ENCODE measurements at places on chromosomes 6 and 20.

- DNase-seq = peak; percentile 14
These were observed 790 bp downstream of the TOX2 start for GRCh38 chr20:43915211-43916072.

DNA sequence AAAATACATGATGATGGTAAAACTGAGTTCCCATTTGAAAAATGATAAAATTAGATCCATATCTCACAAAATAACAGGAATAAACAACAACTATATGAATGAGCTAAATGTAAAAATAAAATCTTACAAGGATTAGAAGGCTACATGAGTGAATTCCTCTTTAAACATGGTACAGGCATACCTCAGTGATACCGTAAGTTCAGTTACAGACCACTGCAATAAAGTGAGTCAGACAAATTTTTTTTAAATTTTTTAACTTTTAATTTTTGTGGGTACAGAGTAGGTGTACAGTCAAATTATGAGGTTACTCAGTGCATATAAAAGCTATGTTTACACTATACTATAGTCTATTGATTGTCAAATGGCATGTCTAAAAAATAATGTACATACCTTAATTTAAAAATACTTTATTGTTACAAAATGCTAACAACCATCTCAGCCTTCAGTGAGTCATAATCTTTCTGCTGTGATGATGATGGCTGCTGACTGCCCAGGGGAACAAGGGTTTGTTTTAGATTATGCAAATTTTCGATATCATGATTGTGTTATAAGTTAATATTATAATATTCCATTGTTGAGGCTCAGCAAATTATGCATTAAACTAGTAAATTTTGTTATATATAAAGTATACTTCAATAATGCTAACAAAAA, 222.8 kb upstream of the RUNX2 start:
- DNase-seq = no peak

DNA sequence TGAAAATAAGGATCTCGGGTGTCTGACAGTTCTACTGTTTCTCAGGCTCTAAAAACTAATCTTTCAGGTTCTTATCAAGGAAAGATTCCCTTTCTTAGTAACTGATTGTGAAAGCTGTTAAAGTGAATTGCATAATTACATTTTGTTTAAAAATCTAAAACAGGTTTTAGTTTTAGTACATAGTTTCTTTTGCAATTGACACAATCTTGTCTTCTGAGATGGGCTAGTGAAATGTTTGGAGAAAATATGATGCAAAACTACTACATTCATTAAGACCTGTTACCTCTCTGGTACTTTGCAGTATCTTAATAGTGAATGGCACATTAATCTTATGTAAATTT, 298.4 kb downstream of the UTRN start:
- DNase-seq = peak; percentile 9

- peak; percentile 33 for DNase-seq
These were observed 73.1 kb downstream of the OR2B2 start for GRCh38 chr6:27838945-27839625.

DNA sequence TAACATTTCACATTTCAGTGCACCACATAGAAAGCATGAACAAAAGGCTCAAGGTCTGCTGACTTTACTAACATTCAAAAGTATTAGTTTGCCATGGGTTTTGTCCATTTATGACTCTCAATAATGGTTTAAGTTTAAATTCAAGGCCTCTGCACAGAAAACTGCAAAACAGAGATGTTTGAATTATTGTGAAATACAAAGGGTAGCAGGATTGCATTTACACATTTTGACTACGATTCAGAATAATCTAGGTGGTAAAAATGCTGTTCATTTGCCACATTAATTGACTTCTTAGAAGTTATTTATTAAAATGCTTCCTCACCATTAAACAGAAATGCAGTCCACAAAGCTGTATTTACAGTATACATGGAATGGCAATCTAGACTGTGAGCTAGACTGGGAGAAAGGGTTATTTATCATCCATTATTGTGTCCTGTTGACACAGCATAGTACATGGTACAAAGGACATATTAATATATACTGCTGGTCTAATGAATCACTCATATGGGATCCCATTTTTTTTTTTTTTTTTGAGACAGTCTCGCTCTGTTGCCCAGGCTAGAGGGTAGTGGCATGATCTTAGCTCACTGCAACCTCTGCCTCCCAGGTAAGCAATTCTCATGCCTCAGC, 18.0 kb downstream of the USP49 start:
- DNase-seq = no peak

- peak; percentile 62 for DNase-seq
These were observed 637 bp downstream of the MYLK4 start for GRCh38 chr6:2749969-2750600.

- DNase-seq = no peak
These were observed 11.6 kb upstream of the ELOVL5 start for GRCh38 chr6:53360093-53360912.

- peak; percentile 94 for DNase-seq
These were observed 152.9 kb downstream of the INSM1 start for GRCh38 chr20:20520776-20521175.

GRCh38 chr6:43575105-43575771, 600 bp downstream of the XPO5 start:
- DNase-seq = peak; percentile 30

DNA sequence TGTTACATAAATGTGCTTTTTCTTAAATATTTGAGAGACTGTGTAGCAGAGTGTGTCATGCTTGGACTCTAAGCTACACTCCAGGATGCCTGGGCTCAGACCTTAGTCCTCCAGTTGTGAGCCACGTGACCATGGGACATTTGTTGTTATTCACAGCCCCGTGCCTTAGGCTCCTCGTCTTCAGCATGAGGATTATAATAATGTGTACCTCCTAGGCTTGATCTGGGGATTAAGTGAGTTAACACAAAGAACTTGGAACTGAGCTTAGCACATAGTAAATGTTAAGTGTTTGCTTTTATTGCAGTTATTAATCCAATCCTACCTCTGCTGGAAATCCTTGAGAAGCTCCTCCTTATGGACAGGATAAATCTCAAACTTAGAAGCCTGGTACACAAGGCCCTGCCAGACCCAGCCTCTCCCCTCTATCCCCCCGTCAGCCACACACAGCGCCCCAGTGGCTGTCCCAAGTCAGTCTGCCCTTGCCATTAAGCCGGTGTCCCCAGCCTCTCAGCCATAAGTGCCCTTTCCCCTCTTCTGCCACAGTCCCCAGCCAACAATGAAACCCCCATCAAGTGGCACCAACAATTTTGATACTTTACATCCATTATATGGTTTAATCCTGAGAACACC, 177.5 kb downstream of the TMEM242 start:
- DNase-seq = no peak

DNA sequence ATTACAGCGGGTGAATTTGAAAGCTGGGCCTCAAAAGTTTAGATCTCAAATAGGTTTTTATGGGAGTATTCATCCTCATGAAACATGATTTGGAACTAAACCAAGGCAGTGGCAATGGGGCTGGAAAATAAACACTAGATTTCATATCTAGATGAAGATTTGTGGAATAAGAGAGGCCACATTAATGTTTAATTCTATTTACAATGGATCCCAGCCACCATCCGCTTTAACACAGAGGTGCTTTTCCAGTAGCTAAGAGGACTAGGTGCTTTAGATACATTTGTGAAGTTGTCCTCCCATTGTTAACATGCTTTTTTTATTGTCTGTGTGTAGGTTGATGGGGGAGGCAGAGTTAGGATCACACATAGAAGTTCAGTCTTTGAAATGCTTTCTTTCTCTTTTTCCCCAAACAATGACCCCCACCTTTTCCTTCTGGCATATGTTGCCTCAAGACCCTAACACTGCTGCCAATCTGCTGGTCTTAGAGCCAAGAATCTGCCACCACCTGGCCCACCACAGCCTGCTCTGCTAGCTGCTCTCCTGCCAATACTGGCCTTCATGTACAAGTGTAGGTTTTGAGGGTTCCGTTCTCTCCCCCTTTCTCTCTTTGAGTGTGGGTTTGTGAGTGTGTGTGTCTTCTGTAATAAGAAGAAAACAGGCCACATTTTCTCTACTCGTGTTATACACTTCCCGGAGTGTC, 27.8 kb upstream of the GFRAL start:
- no peak for DNase-seq

DNA sequence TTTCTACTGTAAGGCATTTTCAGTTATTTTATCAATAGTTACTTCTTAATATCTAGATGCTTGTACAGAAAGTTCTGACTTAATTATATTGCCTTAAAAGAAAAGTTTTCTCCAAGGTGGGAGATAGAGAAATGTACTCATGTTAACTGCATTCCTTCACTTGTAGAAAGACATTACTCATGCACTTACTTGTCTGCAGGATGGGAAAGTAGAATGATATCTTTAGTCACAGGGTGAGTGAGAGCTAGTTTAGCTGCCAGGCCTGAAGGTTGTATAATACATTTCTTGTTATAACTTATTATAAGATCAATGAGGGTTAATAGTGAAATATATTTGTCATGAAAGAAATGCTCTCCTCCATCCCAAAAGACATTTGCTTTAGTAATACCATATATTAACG, 92.1 kb downstream of the CRYBG1 start:
- peak; percentile 75 for DNase-seq

GRCh38 chr6:164690241-164690640, 619.2 kb downstream of the C6orf118 start:
- DNase-seq = no peak

- peak; percentile 42 for DNase-seq
These were observed 412.7 kb downstream of the GRIK2 start for GRCh38 chr6:101806241-101806640.

GRCh38 chr6:159052720-159053119, 7.9 kb upstream of the TAGAP start:
- DNase-seq = no peak

- DNase-seq = peak; percentile 39
These were observed 15.9 kb downstream of the AGPAT4 start for GRCh38 chr6:161257793-161258457.

DNA sequence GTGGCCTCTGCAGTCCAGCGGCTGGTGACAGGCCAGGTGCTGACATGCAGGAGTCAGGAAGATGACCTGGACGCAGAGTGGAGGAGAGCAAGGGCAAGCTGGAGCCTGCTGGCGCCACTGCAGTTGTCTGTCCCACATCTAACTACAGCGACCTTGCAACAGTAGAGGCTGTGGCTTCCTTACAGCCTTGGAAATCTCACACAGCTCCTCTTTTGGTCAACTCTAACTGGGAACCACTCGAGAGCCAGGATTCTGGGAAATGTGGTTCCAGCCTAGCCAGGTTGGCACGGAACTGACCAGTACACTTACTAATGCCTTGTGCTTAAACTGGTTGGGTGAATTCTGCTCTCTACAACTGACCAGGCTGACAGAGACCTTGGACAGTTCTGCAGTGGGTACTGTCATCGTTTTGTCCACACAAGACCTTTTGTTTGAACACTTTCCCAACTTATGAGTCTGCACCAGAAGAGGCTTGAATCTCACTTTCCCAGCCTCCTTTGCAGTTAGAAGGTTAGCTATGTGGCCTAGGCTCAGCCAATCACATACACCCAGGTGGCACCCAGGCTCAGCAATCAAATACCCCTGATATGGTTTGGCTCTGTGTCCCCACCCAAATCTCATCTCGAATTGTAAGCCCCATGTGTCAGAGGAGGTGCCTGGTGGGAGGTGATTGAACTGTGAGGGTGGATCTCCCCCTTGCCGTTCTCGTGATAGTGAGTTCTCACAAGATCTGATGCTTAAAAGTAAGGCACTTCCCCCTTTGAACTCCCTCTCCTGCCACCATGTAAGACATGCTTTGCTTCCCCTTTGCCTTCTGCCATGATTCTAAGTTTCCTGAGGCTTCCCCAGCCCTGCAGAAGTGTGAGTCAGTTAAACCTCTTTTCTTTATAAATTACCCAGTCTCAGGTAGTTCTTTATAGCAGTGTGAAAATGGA, 153.5 kb downstream of the ZMYND8 start:
- no peak for DNase-seq

GRCh38 chr6:100381111-100381510, 83.6 kb downstream of the SIM1 start:
- no peak for DNase-seq

GRCh38 chr20:16477632-16478031, 95.6 kb downstream of the KIF16B start:
- DNase-seq = no peak

DNA sequence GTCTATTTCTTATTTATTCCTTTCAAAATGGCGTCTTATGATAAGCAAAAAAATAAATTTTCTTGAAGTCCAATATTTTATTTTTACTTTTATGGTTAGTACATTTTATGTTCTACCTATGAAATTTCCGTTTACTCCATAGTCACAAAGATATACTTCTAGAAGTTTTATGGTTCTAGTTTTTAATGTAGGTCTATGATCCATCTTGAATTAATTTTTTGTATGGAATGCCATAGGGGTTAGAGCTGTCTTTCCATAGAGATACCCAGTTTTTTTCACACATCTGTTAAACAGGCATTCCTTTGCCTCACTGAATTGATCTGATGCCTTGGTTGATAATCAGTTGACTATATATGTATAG, 24.9 kb upstream of the ASIP start:
- no peak for DNase-seq

DNA sequence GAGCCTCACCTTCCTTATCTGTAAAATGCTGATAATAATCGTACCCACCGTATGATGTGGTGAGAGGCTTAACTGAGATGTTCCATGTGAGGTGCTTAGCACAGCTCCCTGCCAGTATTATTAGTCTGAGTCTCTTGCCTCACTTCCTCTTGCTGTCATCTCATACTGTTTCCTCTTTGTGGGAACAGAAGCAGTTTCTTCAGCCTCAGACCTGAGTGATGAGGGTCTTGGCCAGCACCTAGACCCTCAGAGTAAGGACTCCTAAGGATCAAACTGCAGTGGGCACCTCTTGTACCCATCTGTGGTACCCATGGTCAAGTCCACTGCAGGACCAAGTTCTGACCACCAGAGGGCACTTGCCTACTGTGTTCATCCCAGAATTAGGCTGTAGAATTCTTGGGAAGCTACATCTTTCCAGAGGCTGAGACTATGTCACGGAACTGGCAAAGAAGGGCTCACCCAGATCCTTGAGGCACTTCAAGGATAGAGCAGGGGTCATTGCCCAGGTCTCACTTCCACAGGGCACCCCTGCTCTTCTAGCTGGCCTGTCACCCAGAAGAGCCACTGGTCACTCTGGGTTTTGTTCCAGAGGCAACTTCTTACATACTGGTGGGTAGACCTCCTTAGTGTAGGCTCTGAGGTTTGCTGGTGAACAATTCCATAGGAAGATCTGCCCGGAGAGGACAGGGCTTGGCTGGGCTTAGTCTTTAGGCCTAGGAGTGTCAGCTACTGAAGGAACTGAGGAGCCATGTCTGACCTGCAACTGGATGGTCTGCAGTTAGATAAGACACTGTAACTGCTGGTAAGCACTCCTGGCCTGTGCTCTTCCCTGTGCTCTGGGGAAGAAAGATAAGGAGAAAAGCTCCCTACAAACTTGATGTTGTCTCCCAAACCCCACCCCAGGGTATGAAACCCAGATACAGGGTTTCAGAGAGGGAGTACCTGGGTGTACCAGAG, 20.6 kb upstream of the SGK2 start:
- DNase-seq = peak; percentile 58
